ENCODE measurements at places on chromosomes 16 and 17.

DNA sequence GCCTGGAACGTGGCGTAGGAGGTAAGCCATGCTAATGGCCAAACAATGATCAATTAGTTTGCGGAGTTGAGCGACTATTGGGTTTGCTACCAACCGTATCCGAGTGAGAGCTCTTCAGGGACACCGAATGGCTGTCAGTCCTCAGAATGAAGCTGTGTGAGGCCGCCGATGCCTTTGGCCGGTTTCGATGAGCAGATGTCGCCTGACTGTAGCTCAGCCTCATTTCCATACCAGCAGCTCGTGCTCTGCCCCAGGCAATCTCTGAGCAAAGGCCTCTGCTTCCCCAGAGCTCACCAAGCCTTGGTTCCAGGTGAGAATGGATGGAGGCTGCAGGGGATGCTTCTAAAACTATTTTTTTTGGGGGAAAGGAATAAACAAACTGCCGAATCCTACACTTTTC, 111.7 kb upstream of the HS3ST4 start:
- no peak for DNase-seq

DNA sequence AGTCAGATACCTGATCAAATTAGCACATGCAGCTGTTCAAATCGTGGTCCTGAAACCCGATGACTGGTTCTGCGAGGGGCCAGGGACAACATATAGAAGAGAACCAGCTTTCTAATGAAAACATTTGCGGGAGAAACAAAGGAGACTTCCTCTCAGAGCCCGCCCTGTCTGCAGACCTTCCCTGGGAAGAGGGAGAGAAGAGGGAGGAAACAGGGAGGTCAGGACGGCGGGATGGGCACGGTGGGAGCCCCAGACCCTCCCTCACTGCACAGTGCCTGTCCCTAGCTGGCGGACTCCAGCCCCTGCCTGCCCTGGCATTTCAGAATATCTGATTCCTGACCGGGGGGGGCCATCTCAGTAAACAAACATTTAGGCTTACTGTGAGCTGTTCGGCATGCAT, 317.3 kb downstream of the FOXL1 start:
- no peak for DNase-seq

- no peak for DNase-seq
These were observed 643.0 kb upstream of the RBFOX1 start for GRCh38 chr16:6689643-6690042.

DNA sequence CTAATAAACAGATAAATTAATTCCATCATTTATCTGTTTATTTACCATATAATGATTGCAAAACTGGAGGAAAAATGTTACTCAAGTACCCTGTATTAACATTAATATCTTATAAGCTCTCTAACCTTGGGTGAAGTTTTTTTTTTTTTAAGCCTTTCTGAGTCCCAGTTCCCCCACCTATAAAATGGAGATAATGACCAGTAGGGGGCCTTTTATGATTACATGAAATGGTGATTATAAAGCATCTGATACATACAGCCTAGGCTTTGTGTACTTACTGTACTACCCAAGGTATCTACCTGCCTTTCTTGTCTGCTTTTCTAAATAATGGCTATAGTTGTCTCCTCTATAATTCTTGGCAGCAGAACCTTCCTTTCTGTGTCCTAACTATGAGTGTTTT, 22.6 kb downstream of the LRRC36 start:
- DNase-seq = peak; percentile 48

DNA sequence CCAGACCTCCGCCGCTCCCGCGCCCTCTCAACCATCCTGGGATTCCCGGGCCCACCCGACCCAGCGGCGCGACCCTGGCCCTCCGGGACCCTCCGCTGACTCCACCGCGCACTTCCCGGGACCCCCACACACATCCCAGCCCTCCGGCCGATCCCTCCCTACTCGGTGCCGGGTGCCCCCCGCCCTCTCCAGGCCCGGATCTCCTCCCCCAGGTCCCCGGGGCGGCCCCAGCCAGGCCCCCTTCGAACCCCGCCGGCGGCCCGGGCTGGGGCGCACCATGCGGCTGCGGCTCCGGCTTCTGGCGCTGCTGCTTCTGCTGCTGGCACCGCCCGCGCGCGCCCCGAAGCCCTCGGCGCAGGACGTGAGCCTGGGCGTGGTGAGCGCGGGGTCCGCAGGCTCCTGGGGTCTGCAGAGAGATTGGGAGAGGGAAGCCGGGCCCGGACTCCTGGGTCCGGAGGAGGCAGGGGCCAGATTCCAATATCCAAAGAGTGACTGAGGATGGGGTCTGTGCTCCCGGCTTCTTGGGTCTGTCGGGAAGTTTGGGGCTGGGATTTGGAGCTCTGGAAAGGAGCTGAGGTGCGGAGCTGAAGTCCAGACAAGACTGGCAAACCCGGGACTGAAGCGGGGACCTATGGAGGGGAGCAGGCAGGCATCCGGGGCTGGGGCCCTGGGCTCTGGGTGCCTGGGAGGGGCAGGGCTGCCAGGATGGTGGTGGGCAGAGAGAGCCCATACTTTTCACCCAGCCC, 453 bp downstream of the MMP25 start:
- DNase-seq = no peak

DNA sequence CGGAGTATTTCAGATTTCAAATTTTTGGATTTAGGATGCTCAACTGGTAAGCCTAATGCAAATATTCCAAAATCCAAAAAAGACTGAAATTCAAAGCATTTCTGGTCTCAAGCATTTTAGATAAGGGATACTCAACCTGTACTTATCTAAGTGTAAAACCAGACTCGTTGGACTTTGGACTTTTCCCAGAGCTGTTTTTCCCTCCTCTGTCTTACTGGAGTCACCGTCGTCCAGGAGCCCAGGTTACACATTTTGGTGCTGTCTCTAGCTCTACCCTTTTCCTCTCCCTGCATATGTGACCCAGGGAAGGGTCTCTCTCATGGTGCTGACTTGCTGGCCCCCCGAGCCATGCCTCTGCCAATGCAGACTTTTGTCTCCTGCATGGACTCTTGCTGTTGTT, 46.0 kb upstream of the MMP2 start:
- DNase-seq = no peak

- no peak for DNase-seq
These were observed 79.6 kb upstream of the ATP2A3 start for GRCh38 chr17:4043862-4044261.

DNA sequence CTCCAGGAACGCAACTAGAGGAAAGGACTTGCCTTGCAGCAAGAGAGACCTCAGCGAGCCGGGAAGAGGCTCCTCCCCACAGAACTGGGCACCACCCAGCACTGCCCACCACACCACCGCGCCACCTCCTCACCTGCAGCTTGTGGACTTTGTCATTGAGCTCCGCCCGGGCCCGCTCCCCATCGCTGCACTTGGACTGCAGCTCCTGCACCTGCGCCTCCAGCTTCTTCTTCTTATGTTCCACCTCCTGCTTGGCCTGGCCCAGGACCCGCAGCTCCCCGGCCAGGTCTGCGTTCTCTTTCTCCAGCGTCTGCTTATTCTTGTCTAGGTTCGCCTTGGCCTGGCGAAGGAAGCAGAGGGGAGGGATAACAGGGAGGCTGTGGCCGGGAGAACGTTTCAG, 76.7 kb downstream of the NDE1 start:
- DNase-seq = no peak

GRCh38 chr17:14359163-14360020, 58.5 kb downstream of the HS3ST3B1 start:
- no peak for DNase-seq

DNA sequence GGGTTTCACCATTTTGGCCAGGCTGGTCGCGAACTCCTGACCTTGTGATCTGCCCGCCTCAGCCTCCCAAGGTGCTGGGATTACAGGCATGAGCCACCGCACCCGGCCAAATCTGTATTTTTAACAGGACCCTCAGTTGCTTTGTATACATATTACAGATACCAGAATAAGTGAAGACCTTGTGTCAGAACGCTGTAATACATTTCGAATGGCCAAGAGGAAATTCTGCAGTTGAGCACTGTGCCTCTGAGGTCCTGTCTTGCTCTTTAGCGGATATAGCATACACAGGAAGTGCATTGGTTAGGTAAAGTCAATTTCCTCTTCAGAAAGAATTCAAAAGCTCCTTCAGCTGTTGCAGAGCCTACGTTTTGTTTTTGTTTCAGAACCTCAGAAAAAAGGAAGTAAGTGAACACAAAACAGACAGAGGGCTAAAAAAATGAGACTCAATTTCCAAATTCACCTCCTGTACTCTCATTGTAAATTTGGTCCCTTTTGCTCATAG, 15.7 kb downstream of the CRLF3 start:
- no peak for DNase-seq

- no peak for DNase-seq
These were observed 60.9 kb downstream of the SRCIN1 start for GRCh38 chr17:38544839-38545209.

Measured in EH (cell line).